ENCODE measurements at places on chromosomes 7 and 10. TPM values are rescaled to one million over a fixed set of nuclear protein-coding genes. Genes with fewer than 3 reads are reported as not detected.

The IFIT2 gene
- 1.9 TPM for total RNA-seq

The IFIT1B gene
- not detected for total RNA-seq

The GPR26 gene
- not detected for total RNA-seq

The MORN4 gene
- total RNA-seq, result 15.1 TPM

The ZNF775 gene
- total RNA-seq, result 3.8 TPM

The CDNF gene
- total RNA-seq, result 4.4 TPM

The TRIM50 gene
- total RNA-seq, result not detected

The FGFBP3 gene
- total RNA-seq, result 1.1 TPM

The CACUL1 gene
- total RNA-seq, result 30.3 TPM

The ANKRD26 gene
- total RNA-seq, result 4.9 TPM

The NUTM2D gene
- total RNA-seq, result 1.7 TPM

The MET gene
- 72.3 TPM for total RNA-seq

The HMX3 gene
- total RNA-seq, result 3.5 TPM

The ITGB8 gene
- total RNA-seq, result 50.9 TPM

The GNA12 gene
- total RNA-seq, result 6.1 TPM

The PIK3AP1 gene
- 2.9 TPM for total RNA-seq

The HOXA9 gene
- 1.2 TPM for total RNA-seq

The RNF32 gene
- total RNA-seq, result 0.30 TPM

The CYP2E1 gene
- 6.4 TPM for total RNA-seq

The TACR2 gene
- not detected for total RNA-seq

The MBLAC1 gene
- total RNA-seq, result 6.3 TPM

The TET1 gene
- 1.3 TPM for total RNA-seq

The GRM3 gene
- total RNA-seq, result 0.11 TPM

The ACTR1A gene
- total RNA-seq, result 70.9 TPM

The PPP1R17 gene
- not detected for total RNA-seq

The NUDT13 gene
- 1.3 TPM for total RNA-seq

The CC2D2B gene
- not detected for total RNA-seq

The CTNNA3 gene
- not detected for total RNA-seq

The TMEM229A gene
- total RNA-seq, result not detected

The NKX2-3 gene
- total RNA-seq, result not detected

The PAPOLB gene
- total RNA-seq, result not detected

The MCM10 gene
- 26.8 TPM for total RNA-seq

The AKR1B15 gene
- not detected for total RNA-seq

The OR13A1 gene
- not detected for total RNA-seq

The RASA4B gene
- total RNA-seq, result 3.7 TPM

The STOX1 gene
- total RNA-seq, result 0.21 TPM

The AKR1C2 gene
- 10.1 TPM for total RNA-seq

The ANKRD2 gene
- 0.37 TPM for total RNA-seq

The LRMDA gene
- 4.5 TPM for total RNA-seq

The OR6B1 gene
- not detected for total RNA-seq

The NEUROD6 gene
- not detected for total RNA-seq

The HYCC1 gene
- 24.1 TPM for total RNA-seq

The ACTL6B gene
- not detected for total RNA-seq

The C10orf62 gene
- 0.56 TPM for total RNA-seq

The ADRA2A gene
- not detected for total RNA-seq

The KBTBD2 gene
- 33.3 TPM for total RNA-seq

The ELN gene
- not detected for total RNA-seq

Measured in A375 (cell line).